ENCODE measurements at places on chromosomes 7 and 10. TPM values are rescaled to one million over a fixed set of nuclear protein-coding genes. Genes with fewer than 3 reads are reported as not detected.

LRRN3 gene
- total RNA-seq = 3.2 TPM

CCSER2 gene
- total RNA-seq = 38.5 TPM

DRGX gene
- total RNA-seq = not detected

RALA gene
- 33.3 TPM for total RNA-seq

PARG gene
- total RNA-seq = 39.0 TPM

Data from smooth muscle cell of trachea (primary cell).